Activated naive CD4-positive, alpha-beta T cell (primary cell): ENCODE measurements at places on chromosomes 12 and 14.

- no peak for DNase-seq
Measured at GRCh38 chr14:50320283-50320682, 8.2 kb downstream of the DMAC2L start.

DNA sequence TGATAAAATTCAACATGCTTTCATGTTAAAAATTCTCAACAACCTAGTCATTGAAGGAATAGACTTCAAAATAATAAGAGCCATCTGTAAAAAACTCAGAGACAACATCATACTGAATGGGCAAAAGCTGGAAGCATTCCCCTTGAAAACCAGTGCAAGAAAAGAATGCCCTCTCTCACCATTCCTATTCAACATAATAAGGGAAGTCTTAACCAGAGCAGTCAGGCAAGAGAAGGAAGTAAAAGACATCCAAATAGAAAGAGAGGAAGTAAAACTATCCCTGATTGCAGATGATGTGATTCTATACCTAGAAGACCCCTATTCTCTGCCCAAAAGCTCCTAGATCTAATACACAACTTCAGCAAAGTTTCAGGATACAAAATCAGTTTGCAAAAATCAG, 52.9 kb downstream of the APOBEC1 start:
- no peak for DNase-seq

- DNase-seq = no peak
Measured at GRCh38 chr12:130214686-130215395, 52.6 kb downstream of the FZD10 start.

DNA sequence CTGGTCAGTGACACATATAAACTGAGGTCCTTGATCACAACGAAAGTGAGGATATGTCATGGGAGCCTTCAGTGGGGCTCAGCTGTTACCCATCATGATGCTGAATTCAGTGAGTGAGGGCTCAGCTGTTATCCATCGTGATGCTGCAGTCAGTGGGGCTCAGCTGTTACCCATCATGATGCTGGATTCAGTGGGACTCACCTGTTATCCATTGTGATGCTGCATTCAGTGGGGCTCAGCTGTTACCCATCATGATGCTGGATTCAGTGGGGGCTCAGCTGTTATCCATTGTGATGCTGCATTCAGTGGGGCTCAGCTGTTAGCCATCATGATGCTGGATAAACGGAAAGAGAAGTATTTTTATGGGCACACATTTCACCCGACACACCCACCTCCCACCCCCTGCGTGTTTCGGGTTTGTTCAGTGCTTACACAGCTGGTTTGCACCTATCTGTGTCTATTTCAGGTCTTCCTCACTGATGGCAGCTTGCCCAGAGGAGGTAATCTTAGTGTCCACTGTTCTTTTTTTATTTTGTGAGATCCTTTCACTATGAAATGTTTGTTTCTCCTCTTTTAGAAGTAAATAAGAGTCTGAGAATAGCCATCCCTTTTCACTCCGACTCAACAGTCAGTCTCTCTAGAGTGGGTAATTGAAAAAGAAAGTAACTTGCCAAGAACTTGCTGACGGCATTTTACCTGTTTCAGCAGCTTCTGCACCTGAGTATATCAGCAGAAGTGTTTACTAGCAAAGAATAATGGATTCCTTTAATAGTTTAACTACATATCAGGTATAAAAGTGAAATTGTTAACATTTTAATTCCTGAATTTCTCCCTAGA, 183.0 kb downstream of the ERC1 start:
- DNase-seq = no peak

DNA sequence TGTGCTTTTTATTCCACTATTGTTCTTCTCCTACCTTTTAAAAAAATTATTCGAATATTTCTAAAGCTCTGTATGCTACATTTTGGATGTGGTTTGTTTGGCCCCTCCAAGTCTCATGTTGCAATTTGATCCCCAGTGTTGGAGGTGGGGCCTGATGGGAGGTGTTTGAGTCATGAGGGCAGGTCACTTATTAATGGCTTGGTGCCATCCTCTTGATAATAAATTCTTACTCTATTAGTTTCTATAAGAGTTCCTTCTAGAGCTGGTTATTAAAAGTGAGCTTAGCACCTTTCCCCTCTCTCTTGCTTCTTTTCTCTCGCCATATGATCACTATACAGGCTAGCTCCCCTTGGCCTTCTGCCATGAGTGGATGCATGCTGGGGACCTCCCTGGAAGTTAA, 445.6 kb upstream of the PDE3A start:
- no peak for DNase-seq

- DNase-seq = no peak
Measured at GRCh38 chr12:539540-540310, 80.0 kb downstream of the B4GALNT3 start.
